Right atrium auricular region (tissue), 2 donors: ENCODE measurements at places on chromosomes 13 and 19. TPM values are rescaled to one million over a fixed set of nuclear protein-coding genes. Genes with fewer than 3 reads are reported as not detected.

Gene LILRA5
- 0.93 TPM for total RNA-seq

Gene TSHZ3
- 3.9 TPM for total RNA-seq

Gene ZNF8
- 6.9 TPM for total RNA-seq

Gene BCL3
- total RNA-seq: 25.2 TPM

Gene GSX1
- not detected for total RNA-seq

Gene KLK10
- total RNA-seq: 4.5 TPM

Gene GPC6
- 3.8 TPM for total RNA-seq

Gene ERICH6B
- total RNA-seq: not detected

GRCh38 chr13:106573284-106573846, 5.4 kb upstream of the ARGLU1 start:
- DNase-seq: no peak

DNA sequence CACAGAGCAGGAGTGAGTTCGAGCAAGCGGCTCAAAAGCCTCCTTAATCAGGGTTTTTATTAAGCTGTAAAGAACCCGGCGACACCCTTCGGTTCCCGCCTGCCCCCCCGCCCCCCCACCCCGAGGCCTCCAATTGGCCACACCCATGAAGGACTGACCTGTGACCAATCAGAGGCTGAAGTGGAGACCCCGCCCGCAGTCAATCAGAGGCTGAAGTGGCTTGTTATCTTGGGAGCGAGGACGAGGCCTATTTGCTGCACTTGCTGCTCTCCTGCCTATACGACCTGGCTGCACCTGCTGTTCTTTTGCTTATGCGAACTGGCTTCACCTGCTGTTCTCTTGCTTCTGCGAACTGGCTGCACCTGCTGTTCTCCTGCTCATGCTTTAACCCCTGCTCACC, 844.9 kb downstream of the OLFM4 start:
- no peak for DNase-seq

DNA sequence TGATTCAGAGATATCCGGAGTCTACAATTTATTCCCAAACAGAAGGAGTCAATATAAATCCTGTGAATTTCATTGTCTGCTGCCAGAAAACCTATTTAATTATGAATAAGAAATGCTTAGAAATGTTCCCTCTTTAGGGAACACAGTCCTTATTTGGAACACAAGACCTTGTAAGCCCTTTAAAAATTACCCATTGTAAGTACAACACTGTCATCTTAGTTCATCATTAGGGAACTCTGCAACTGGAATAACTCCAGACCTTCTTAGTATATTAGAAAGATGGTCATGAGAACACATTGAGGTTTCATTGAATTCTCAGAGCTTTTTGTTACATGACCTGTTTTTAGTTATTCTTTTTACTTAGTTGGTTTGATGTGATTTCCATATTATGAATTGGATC, 548.5 kb upstream of the KLF12 start:
- no peak for DNase-seq

GRCh38 chr13:82739881-82740280, 1142.4 kb downstream of the SLITRK1 start:
- no peak for DNase-seq

- DNase-seq: no peak
Measured at GRCh38 chr13:25988661-25989060, 63.2 kb downstream of the SHISA2 start.

DNA sequence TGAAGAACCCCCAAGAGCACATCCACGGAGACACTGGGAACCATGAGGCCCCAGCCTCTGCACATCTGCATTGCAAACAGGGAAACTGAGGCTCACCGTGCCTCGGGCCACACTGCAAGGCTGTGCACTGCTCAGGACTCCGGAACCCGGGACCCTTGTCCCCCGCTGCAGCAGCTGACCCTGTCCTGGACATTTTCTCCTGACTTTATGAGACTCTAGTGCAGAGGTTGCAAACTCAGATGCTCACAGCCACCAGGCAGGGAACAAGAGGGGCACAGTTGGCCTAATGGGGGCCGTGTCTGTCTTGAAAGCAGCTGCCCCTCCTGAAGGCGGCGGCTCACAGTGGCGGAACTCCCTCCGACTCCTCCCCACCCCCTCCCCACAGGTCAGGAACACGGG, 16.5 kb upstream of the IGLON5 start:
- no peak for DNase-seq

GRCh38 chr13:40130871-40131636, 475.6 kb downstream of the COG6 start:
- no peak for DNase-seq

- DNase-seq: peak; percentile 54
Measured at GRCh38 chr13:20990910-20991525, 70.4 kb downstream of the LATS2 start.

- no peak for DNase-seq
Measured at GRCh38 chr19:19436137-19436691, 30.7 kb downstream of the GATAD2A start.

DNA sequence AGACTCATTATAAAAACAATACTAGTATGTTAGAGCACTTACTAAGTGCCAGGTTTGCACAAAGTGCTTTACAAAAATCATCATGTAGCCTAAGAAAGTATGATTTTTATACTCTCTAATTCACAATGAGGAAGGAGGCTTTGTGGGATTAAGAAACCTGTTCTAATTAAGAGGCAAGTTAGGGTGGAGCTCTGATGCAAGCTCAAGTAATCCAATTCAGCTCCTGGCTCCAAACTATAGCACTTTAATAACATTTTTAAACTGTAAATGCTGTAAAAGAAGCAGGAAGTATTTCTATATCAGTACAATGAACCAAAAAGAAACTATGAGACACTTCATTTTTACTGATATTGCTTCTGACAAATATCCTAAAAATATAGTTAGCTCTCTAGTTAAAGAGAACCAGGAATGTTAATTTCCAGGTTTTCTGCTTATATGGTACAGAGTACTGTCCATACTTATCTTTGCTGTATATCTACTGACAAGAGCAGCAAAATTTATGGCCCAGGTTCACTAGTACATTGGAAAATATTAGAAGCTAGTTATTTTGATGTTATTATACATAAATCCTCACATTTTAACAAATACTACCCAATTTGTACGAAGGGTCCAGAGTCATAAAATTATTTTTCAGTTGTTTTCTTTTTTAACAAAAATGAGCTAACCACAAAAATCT, 482.0 kb downstream of the DIAPH3 start:
- DNase-seq: no peak

DNA sequence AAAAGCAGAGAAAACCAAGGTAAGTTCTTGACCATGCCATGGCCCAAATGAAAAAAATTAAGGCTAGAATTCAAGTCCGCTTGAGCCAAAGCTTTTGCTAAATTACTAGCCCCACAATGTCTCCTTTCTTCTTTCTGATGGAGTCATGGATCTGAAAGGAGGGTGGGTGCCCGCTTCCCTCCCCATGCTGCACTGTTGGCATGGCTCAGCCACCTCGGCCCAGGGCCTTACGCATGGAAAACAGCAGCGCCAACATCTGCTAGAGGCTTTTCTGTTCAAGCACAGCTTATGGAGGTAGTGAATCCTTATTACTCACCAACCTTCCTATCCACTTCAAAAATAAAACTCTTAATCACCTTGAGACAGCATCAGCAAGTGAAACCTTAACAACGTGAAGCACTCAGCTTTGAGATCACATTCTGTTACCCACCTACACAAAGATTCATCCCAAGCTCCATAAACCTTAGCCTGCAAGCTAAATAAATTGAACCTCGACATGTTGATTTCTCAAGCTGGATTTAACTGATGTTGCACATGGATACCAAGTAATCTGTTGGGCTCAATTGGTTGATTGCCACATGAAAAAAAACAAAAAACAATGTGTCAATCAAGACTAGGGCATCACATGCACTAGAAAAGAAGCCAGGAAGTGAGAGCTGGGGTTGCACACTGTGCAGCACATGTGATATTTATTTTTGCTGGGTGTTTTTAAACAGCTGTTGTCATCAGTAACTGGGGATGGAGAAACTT, 43.4 kb downstream of the TPT1 start:
- DNase-seq: no peak

DNA sequence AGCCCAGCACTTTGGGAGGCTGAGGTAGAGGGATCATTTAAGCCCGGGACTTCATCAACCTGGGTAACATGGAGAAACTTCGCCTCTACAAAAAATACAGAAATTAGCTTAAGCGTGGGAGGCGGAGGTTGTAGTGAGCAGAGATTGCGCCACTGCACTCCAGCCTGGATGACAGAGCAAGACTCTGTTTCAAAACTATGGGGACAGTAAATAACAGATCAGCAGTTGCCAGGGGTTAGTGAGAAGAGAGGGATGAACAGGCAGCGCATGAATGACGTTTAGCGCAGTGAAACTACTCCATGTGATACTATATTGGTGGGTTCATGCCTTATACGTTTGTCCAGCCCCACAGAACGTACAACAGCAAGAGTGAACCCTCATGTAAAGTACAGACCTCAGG, 7.1 kb upstream of the ICAM3 start:
- DNase-seq: peak; percentile 61

DNA sequence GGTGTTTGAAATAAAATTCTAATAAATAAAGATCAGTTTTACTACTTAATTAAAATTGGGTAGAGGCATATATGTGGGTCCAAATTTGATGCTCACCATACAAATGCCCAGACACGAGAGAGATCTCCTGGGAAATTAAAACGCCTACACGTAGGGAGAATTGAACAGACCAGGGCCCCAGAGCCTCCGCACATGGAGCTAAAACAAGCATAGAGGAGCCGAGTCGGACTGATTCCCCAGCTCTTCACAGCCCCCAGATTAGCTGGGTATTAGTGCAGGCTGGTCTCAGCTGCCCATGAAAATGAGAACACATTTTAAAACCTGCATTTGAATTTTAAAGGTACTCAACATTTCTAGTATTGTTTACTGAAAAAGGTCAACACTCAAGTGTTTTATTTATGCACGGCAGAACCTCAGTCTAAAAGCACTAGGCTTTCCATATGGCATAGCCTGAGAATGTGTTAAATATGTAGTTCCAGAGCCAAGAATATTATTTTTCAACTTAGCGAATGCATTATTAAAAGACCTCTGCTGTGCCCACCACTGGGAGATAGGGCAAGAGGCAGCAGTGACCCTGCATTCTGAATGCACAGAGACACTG, 344.8 kb downstream of the ENOX1 start:
- no peak for DNase-seq

DNA sequence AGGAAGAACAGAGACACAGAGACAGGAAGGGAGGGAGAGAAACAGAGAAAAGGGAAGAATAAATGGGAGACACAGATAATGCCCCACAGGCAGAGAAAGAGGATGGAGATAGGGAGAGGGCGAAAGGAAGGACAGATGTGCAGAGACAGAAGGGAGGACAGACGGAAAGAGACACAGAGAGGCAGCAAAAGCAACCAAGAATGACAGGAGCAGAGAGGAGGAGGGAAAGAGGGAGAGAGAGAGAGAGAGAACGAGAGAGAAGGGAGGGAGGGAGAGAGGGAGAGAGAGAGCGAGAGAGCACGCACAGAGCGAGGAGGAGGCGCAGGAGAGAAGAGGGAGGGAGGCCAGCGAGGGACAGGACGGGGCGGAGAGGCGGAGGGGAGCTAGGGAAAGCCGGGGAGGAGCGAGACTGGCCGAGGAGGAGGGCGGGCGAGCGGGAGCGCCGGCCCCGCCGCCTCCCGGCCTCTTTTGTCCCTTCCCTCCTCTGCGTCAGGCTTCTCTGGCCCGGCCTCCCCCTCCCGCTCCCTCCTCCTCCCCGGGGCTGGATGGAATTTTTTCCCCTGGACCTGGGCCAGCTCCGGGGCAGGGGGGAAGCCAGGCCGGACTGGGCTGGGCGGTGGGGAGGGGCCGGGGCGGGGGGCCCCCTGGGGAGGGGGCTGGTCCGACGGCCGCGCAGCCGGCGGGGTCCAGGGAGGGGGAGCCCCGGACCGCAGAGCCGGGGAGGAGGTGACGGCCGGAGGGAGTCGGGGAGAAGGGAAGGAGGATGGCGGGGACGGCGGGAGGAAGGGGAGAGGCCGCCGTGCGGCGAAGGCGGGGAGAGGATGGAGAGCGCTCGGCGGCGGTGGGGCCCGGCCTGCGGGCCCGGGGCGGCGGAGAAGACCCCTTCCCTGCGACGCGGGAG, 4.2 kb upstream of the SPACA6 start:
- peak; percentile 88 for DNase-seq

DNA sequence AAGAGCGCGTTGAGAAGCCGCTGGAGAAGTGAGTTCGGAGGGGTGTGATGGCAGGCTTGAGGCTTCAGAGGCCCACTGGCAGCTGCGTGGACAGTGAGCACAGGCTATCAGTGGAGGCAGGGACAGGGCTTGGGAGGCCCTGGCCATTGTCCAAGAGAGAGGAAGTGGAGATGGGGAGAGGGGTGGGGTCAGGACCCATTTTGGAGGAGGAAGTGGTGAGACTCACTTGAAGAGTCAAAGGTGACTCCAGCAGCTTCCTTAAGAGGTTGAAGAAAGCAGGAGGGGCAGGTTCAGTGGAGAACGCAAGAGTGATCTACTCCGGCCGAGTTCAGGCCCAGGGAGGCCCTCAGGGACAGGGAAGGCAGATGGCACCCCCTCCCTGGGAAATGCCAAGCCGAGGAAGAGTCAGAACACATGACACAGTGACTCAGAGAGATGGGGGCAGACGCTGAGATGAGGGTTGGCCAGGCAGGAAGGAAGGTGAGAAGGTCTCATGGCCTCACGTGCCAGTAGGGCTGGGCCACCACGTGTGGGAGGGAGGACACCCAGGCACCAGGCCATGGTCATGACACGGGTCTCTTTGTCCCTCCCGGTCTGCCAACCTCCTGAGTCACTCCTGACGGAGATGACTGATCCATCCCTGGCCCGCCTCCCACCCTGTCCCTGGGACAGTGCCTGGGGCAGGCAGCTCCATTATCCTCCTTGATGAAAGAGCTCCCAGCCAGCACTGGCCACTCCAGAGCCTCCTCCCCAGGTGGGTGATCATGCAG, 10.1 kb upstream of the CD22 start:
- DNase-seq: peak; percentile 72

DNA sequence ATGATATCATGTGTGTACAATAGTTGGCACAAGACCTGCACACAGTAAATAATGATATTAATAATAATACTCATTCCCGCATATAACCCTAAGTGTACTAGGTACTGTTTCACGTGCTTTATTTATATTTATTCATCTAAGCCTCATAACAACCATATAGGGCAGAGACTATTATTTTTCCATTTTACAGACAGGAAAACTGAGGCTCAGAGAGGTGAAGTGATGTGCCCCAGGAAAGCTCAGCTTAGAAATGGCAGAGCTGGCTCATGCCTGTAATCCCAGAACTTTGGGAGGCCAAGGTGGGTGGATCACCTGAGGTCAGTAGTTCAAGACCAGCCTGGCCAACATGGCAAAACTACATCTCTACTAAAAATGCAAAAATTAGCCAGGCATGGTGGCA, 13.6 kb downstream of the ACP7 start:
- DNase-seq: no peak

- no peak for DNase-seq
Measured at GRCh38 chr13:55245005-55245644, 1895.6 kb upstream of the PRR20A start.

DNA sequence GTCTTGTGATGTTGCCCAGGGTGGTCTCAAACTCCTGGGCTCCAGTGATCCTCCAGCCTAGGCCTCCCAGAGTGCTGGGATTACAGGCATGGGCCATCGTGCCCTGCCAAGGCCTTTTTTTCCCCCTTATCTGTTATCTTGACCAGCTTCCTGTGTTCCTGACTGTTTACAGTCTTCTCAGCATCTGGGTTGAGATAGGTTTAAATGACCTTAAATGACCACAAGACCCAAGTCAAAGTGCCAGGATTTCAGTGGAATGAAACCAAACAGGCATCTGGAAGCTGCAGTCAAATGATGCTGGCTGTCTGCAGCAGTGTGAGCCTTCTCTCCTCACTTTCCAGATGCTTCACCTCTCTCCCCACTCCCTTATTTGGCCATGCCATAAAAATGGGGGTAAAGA, 114.2 kb upstream of the CLDN10 start:
- no peak for DNase-seq
